HFF-Myc (cell line): ENCODE measurements at places on chromosomes 7 and 10.

DNA sequence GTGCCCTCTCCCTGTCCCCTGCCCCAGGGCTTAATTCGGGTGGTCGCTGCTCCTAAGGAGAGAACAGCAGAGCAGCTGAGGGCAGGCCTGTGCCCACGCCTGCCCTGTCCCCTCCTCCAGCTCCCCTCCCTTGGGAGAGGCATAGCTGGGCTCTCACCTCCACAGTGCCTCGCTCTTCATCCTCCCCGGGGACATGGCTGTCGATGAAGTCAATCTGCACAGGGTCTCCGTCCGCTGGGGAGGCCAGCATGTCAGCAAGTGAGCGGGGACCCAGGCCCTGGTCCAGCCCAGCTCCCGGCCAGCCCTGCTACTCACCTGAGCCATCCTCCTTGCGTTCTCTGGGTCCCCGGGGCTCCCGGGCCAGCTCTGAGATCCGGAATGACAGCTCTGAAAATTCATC is 3.8 kb upstream of the SAP25 start:
- DNase-seq = no peak

- DNase-seq = no peak
These were observed 1131.9 kb upstream of the CELF2 start for GRCh38 chr10:9885761-9886160.

- DNase-seq = no peak
These were observed 158.6 kb upstream of the LYZL1 start for GRCh38 chr10:29130190-29130673.

DNA sequence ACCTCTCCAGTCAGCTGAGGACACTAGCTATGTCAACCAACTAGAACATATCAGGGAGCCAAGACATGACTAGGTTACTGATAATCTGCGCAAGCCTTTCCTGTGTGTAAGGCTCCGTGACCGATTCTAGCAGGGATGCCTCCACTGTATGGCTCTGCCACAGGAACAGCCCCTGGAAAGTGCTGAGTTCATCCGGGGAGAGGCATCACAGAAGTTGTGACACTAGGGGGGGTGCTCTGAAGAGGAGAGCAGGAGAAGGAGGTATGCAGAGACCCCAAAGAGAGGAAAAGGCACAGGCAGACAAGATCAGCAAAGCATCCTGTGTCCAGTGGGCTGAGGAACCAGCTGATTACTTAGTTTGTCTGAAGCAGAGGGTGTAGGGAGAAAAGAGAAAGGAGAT is 13.5 kb downstream of the UPP1 start:
- no peak for DNase-seq

DNA sequence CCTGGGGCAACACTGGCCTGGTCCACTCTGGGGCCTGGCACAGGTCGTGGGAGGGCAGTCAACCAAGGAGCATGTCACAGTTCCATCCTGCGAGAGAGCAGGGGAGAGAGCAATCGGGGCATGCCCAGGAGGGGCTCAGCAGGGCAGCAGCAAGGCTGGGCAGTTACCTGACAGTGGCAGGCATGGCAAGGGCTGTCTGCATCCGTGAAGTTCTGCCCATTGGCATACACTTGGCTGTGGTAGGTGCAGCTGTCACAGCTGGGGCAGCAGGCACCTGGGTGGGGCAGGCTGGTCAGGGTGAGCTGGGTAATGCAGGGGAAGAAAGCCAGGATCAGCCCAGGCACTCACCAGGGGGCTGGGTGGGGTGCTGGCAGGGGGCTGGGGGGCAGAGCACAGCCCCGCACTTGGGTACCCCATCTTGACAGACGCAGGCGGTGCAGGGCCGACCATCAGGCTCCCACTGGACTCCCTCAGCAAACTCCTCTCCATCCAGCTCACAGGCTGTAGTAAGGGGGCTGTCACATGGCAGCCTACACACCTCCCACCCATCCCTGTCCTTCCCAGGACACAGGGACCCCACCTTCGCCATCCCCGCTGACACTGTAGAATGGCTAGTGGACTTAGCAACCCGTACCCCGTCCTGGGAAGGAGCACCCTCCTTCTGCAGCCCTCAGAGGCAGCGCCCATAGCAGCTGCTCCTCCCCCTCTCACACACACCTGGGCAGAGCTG is 17.8 kb downstream of the KCP start:
- no peak for DNase-seq

DNA sequence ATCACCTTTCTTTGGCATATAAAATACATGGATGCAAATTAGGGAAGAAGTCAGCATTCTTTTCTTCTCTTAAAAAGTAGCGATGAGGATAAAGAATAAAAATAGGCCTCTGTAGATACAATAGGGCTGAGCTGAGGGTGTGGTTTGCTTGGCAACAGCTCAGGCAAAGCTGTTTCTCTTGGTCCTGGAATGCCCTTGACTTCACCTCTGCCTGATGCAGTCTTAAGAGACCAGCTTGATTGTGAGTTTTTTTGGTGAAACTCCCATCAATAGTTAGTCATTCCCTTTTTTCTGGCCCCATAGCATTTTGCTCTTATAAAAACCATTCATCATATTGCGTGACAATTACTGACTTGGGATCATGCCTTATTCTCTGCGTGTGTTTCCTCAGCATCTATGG is 42.1 kb upstream of the MKLN1 start:
- DNase-seq = no peak

GRCh38 chr10:65534771-65535170 is 1391.1 kb upstream of the LRRTM3 start:
- DNase-seq = no peak
